Omental fat pad (tissue), 4 donors: ENCODE measurements at places on chromosomes 16 and 17. TPM values are rescaled to one million over a fixed set of nuclear protein-coding genes. Genes with fewer than 3 reads are reported as not detected.

TBX4 gene
- not detected for total RNA-seq

TMEM235 gene
- not detected for total RNA-seq

DNA sequence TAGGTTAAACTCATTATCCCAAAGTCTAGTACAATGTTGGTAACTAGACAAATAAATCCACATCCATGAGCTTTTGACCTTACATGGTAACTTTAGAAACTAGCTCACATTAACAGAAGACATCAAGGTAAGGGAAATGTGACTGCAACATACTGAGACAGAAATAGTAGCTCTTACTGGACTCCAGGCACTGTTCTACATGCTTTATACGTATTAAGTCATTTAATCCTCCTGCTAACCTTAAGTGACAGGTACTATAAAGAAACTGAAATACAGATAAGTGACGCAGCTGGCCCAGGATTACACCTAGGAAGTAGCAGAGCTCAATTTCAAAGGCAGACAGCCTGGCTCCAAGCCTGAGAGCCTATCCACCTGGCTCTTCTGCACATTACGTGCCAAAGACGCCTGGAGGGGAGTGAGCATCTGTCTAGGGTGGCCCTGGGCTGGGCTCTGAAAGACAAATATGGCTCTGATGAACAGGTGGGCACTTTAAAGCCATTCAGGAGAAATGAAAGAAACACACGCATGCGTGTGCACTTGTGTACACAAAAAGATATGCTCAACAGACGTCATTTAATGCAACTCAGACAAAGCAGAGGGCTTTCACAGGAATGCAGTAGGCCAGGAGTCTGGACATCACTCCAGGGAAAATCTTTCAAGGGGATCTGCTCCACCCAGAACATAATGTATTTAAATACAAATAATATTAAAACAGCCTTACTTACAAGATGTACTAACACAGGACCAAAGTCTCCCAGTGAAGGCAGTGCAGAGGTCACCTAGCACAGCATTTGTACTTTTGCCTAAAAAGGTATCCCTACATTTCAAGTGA is 4.4 kb downstream of the ZC3H7A start:
- no peak for DNase-seq

DNA sequence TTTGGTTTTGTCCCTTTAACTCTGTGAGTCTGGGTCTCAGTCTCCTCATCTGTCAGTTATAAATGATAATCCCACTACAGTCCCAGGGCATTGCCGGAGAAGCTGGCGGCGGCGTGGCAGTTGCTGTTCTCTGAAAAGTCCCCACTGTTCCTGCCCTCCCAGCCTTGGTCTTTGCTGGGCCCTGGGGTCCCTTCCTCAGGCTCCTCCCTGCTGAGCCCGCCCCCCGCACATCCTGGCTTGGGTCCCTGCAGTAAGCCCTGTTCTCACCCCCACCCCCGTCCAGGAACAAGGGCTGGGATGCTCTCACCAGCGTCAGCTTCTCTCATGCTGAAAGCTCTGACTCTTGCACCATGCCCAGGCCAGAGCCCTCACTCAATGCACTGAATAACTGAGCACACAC is 35.3 kb upstream of the PEMT start:
- DNase-seq = no peak

DNA sequence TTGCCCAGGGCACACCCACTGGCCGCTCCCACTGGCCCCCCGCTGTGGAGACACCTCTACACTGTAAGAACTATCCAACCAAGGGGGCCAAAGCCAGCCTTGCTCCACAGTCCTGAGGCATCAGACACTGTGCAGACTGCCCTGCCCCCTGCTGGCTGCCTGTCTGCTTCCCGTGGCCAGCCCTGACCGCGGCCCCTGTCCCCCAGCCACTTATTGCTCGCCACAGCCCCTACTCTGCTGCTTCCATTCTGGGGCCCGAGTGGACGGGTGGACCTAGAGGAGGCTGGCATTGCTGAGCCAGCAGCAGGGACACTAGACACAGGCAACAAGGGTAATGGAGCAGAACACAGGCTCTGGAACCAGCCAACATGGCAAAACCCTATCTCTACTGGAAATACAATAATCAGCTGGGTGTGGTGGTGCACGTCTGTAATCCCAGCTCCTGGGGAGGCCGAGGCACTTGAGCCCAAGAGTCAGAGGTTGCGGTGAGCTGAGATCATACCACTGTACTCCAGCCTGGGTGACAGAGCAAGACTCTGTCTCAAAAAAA is 19.7 kb upstream of the LRRC37A3 start:
- DNase-seq = peak; percentile 32
